ENCODE measurements at places on chromosomes 6 and 20. TPM values are rescaled to one million over a fixed set of nuclear protein-coding genes. Genes with fewer than 3 reads are reported as not detected.

Gene FABP7
- total RNA-seq: not detected

Gene TINAG
- not detected for total RNA-seq

Gene GHRH
- total RNA-seq: not detected

Gene RSPO3
- total RNA-seq: not detected

Gene PXDC1
- 96.6 TPM for total RNA-seq

Gene MATN4
- total RNA-seq: not detected

Gene USP49
- total RNA-seq: 3.2 TPM

Gene GDAP1L1
- total RNA-seq: not detected

Gene C6orf89
- 40.8 TPM for total RNA-seq

Gene MACROD2
- total RNA-seq: 0.33 TPM

Gene TFAP2B
- not detected for total RNA-seq

Gene IL17A
- total RNA-seq: not detected

Gene FERMT1
- 0.65 TPM for total RNA-seq

Gene FAXC
- total RNA-seq: 0.19 TPM

Gene FBXO30
- 9.1 TPM for total RNA-seq

Gene MBOAT1
- 3.3 TPM for total RNA-seq

Gene METTL24
- total RNA-seq: not detected

Measured in vein endothelial cell (primary cell).